Fibroblast of skin of right quadriceps (primary cell): ENCODE measurements at places on chromosomes 2 and 18.

DNA sequence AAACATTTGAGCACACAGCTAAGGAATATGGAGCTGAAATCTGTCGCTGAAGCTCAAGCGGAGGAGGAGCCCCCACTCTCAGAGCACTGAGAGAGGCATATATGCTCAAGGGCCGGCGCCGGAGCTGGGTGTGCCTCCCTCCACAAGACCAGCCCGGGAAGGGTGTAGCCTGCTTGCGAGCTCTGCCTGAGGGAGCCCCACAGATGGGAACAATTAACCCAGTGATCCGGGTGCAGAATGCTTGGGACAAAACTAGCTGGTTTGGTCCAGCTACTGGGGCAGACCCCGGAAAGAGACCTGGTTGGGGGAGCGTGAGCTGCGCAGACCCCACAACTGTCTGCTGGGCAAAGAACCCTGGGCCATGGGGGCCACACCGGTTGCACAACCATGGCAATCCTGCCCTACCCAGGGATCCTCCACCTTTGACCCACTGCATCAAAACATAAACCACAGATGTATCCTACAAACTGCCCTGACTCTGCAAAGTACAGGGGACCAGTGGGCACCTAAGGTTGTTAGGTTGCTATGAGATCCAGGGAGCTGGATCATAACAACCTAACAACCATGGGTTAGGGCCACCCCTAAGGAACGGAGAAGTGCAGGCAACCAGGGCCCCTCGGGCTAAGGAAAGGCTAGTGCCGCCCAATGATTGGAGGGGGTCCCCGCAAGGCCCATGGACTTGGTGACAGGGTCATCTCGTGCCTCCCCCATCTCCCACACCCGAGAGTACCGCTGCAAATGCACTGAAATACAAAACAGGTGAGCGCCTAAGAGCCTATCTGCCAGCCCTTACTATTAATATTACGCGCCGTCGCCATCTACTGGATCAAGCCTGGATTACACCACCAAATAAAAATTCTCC lies 53.4 kb upstream of the SCN1A start:
- peak; percentile 34 for DNase-seq

DNA sequence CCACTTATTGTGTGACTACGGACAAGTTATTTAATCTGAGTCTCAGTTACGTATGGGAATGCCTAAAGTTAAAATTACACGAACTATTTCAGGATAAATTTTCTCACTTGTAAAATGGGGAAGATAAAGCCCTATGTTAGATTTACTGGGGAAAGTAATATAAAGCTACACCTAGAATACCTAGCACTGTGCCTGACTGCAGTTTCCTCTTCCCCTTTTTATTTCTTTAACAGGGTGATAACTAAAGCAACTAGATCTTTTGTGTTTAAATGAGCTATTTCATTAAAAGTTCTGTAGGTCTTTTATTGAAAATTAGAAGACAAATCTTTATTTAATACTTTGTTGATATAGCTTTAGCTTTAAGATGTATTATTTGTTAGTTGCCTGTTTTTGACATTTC lies 5.0 kb downstream of the B3GNT2 start:
- DNase-seq: no peak

DNA sequence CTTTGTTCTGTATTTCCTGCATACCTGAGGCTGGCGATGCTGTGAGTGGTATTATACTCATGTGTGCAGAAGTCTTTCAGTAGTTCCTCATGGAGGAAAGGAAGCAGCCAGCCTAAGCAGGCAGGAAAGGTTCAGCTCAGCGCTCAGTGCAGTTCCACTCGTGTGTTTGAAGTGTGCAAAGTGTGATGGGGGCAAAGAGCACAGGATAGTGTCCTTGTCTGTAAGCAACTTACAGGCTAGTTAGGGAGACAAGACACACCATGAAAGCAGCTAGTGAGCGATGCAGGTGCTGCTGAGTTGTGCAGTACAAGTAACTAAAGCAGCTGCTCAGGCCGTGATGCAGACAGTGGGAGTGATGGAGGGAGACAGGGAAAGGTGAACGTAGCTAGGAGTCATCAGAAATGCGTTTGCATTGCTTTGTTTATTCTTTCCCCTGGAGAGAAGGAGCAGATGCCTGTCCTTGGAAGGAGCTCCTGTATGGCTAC lies 146.2 kb downstream of the LDLRAD4 start:
- DNase-seq: no peak

DNA sequence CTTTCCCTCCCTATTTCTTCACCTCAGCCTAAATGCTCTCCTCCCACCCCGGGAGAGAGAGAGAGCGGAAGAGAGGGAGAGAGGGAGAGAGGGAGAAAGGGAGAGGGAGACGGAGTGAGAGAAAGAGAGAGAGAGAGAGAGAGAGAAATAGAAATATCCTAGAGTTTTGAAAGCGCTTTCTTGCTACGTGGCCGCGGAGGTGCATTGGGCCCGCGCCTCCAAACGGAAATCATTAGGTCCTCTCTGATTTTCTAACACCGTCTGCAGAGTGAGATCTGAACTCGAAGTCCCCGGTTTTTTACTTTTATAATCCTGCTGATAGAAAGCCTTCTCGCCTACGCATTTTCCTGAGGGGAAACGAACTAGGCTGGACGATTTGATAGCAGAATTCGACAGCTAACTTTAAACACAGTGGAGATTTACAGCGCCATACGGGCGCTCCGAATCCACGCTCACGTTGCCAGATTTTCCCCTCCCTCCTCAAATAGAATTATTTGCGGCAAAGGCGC lies 903 bp upstream of the EVX2 start:
- no peak for DNase-seq

- DNase-seq: no peak
These were observed 180.0 kb downstream of the NAPG start for GRCh38 chr18:10705786-10706185.

- no peak for DNase-seq
These were observed 93.8 kb upstream of the KCNH7 start for GRCh38 chr2:162932416-162932815.

DNA sequence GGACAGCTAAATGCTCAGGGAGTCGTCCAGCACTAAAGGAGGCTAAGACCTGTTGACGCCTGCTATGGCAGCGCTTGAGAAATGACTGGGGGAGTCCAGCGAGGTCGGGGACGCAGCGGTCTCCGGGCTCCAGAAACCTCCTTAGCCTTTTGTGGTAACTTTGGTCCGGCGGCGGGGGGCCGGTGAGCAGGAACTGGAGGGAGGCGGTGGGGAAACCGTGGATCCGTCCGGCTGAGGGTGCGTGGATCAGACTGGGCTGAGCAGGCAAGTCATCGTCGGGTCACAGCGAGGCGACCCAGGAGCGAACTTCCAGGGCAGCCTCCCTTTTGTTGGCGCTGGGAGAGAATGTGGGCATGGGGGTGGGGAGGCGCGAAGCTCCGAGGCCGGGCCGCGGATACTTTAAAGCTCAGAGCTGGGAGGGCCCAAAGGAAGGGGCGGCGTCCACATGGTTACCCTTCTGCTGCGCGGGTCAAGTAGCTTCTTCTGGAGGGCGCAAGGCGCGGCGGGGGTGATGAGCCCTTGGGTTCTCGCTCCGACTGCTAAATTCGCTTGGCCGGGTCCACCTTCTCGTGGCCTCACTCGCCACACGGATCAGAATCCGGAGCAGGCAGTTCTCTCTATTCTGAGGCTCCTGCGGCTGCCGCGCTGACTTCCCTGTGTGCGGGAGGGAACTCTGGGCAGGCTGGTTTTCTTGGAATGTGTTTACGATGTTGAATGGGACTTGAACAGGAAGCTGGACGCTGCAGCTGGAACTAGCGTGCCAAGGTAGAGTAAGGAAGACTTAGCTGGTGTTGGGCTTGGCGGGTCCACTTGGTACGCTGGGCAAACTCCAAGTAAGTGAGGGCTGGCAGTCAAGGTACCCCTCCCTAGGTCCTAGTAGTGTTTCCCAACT lies 920 bp downstream of the GULP1 start:
- DNase-seq: peak; percentile 70
